ENCODE measurements at places on chromosomes 3 and 15. TPM values are rescaled to one million over a fixed set of nuclear protein-coding genes. Genes with fewer than 3 reads are reported as not detected.

DNA sequence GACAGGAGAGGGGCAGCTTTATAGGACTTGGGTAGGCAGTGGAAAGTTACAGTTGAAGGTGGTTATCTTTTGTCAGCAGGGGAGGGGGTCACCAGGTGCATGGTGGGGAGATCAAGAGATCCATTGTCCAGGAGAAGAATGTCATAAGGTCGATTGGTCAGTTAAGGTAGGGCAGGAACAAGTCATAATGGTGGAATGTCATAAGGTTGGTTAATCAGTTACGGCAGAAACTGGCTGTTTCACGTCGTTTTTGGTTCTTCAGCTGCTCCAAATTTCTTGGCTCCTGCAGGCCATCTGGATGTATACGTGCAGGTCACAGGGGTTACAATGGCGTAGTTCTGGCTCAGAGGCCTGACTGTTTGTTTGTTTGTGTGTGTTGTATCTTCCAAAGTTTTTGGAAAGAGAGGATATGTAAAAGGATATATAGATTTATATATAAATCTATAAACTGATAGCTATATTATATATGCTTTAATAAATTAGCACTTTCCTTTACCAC is 565.1 kb downstream of the ZNF385D start:
- no peak for DNase-seq

DNA sequence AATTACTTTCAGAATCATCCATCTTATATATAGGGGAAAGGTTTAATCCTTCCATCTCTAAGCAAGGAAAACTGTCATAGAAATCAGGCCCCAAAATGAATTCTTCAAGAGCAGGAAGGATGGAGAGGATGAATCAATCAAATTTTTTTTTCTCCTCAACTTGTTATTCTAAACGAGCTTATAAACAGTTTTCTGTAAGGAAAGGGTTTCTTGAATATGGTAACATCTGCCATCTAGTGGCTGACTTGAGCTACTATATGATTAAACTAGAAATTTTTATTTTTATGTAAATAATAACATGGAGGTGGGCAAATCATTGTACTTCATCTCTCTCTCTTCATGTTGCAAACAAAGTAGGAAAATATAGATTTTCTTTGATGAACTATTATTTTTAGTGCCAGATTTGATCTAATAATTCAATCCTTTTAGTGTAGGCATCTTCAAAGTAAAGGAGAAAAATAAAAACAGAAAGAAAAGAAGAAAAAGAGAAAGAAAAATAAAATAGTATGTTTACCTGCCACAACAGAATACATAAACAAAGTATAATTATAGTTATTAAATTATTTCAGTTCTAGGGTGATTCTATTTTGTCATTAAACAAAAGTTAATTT is 146.6 kb downstream of the SERPINI1 start:
- DNase-seq, result no peak

GRCh38 chr3:131708241-131708640 is 205.5 kb upstream of the MRPL3 start:
- DNase-seq, result no peak

The MCF2L2 gene
- total RNA-seq, result 2.6 TPM

The PLIN1 gene
- total RNA-seq, result 57.4 TPM

The MNS1 gene
- total RNA-seq, result 5.1 TPM

The AHSG gene
- not detected for total RNA-seq

The RPL39L gene
- total RNA-seq, result 4.7 TPM

The SLC12A8 gene
- 2.5 TPM for total RNA-seq

The STAB1 gene
- 256 TPM for total RNA-seq
